ENCODE measurements at places on chromosomes 12 and 14.

- DNase-seq = no peak
Measured at GRCh38 chr14:51723990-51724389, 72.3 kb downstream of the FRMD6 start.

DNA sequence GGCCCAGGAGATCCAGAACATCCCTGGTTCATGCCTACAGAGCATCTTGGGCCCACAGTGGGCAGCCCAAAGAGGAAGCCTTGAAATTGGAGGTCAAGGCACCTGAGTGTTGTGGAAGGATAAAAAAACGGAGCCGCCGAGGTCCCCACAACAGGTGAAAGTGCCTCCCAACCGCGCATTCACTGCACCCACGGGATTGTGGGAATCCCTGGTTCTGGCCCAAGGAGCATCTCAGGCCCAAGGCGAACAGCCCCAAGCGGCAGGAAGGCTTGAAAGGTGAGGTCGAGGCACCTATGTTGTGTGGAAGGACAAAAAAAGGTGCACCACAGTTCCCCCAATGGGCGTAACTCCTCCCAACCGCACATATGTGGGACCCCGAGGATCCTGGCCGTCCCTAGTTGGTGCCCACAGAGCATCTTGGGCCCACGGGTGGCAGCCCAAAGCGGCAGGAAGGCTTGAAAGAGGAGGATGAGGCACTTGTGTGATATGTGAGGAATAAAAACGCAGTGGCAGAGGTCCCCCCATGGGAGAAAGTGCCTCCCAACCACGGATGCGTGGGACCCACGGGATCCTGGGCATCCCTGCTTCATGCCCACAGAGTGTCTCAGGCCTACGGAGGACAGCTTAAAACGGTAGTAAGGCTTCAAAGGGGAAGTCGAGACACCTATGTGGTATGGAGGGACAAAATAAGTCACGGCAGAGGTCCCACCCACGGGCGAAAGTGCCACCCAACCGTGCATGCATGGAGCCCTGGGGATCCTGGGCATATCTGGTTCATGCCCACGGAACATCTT, 583.9 kb downstream of the ALG10 start:
- no peak for DNase-seq

DNA sequence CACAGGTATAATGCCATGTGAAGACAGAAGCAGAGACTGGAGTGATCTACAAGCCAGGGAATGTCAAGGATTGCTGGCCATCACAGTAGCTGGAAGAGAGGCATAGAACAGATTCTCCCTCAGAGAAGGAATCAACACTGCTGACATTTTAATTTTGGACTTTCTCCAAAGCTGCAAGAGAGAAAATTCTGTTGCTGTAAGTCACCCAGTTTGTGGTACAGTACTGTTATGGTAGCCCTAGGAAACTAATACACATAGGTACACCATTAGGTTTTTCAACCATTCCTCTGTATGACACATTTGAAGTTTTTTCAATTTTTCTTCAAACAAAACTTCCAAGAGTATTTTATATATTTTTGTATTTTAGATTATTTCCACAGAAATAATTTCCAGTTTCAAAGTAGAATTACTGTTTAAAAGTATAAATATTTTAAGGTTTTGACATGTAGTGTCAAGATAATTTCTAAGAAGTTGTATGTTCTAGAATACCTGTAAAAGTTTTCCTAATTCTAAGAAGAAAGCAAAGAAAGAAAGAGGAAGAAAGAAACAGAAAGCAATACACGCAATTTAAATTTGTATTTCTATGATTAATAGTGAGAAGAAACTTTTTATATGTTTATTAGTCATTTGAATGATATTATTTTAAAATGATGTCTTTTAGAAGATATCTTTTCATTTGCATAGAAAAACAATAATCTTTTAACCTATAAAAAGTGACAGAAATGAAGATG, 64.9 kb upstream of the CATSPERB start:
- DNase-seq = no peak

GRCh38 chr14:105058521-105059034, 6.7 kb downstream of the GPR132 start:
- DNase-seq = no peak

All from activated CD4-positive, alpha-beta T cell treated with anti-CD3 and anti-CD28 coated beads for 24 hours (primary cell).